Tibial nerve (tissue), 4 donors: ENCODE measurements at places on chromosomes 1 and 21. TPM values are rescaled to one million over a fixed set of nuclear protein-coding genes. Genes with fewer than 3 reads are reported as not detected.

TIE1 gene
- total RNA-seq, result 37.5 TPM

SWT1 gene
- total RNA-seq, result 16.0 TPM

PLA2G2C gene
- not detected for total RNA-seq

DPYD gene
- 36.2 TPM for total RNA-seq

DNA sequence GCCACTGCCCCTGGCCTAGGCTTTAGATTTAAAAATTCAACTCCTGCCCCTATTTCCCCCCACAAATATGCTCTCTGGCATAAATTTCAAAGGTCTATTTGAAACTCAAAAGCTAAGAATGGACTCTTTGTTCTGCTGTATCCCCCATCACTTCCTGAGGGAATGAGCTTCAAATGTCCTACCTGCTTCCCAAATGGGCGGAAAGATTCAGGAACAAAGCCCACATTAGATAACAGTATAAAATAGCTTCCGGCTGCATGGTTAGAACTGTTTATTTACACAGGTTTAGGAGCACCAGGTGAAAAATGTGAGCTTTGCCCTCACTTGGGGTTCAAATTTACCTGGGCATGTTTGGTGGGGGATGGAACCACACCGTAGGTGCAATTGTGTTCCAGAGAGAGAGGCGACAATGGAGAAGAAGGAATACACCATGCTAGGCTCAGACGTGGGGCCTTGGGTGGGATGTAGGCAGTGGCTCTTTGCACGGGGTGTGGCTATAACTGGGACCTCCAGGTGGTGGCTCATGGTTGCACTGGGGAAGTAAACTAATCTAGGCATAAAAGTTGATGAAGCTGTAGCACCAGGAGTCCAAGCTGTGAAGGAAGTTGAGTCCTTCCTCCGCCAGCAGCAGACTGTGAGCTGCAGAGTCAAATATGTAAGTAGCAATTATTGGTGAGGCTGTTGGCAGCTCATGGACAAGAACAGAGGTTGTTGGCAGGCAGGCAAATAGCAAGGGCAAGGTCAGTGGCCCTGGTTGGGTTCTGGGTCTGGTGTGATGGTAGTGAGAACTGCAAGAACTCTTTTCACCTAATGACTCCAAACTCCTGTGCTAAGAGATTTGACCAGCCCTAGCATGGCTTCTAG, 41.5 kb upstream of the SRSF10 start:
- no peaks in the 10 kb centered on the region for H3K27me3 ChIP-seq
- no peak overlapping the region for H3K4me3 ChIP-seq
- H3K36me3 ChIP-seq, result no peaks in the 10 kb centered on the region
- H3K27ac ChIP-seq, result no peak overlapping the region
- no peak for DNase-seq
- H3K4me1 ChIP-seq, result peaks cover 43% of the 10 kb centered on the region

GRCh38 chr1:208541225-208541855, 297.2 kb upstream of the PLXNA2 start:
- no peaks in the 10 kb centered on the region for H3K36me3 ChIP-seq
- H3K4me1 ChIP-seq, result no peaks in the 10 kb centered on the region
- H3K27me3 ChIP-seq, result no peaks in the 10 kb centered on the region
- H3K27ac ChIP-seq, result no peak overlapping the region

- H3K27ac ChIP-seq, result no peak overlapping the region
- H3K4me1 ChIP-seq, result no peaks in the 10 kb centered on the region
- DNase-seq, result no peak
- no peak overlapping the region for H3K4me3 ChIP-seq
- no peaks in the 10 kb centered on the region for H3K27me3 ChIP-seq
Measured at GRCh38 chr1:245378311-245378722, 223.5 kb downstream of the KIF26B start.

GRCh38 chr1:94745742-94746141, 74.4 kb upstream of the SLC44A3 start:
- no peak overlapping the region for H3K4me3 ChIP-seq
- H3K27me3 ChIP-seq, result no peaks in the 10 kb centered on the region
- H3K4me1 ChIP-seq, result no peaks in the 10 kb centered on the region
- DNase-seq, result no peak

- DNase-seq, result no peak
- H3K27me3 ChIP-seq, result no peaks in the 10 kb centered on the region
- no peaks in the 10 kb centered on the region for H3K4me1 ChIP-seq
- no peak overlapping the region for H3K4me3 ChIP-seq
- no peaks in the 10 kb centered on the region for H3K36me3 ChIP-seq
- no peak overlapping the region for H3K27ac ChIP-seq
Measured at GRCh38 chr1:7268983-7269382, 483.7 kb downstream of the CAMTA1 start.

- no peak overlapping the region for H3K27ac ChIP-seq
- H3K4me3 ChIP-seq, result no peak overlapping the region
- H3K4me1 ChIP-seq, result no peaks in the 10 kb centered on the region
Measured at GRCh38 chr1:45246760-45247159, 40.4 kb upstream of the ZSWIM5 start.
